ENCODE measurements at places on chromosomes 7 and 10. TPM values are rescaled to one million over a fixed set of nuclear protein-coding genes. Genes with fewer than 3 reads are reported as not detected.
A peak's percentile ranks its signal among the peaks of the same experiment; 100 is the strongest.

Gene AKR1C1
- total RNA-seq: 3.9 TPM

Gene ZNF425
- total RNA-seq: 3.8 TPM

Gene VTI1A
- 20.1 TPM for total RNA-seq

Gene CRTAC1
- total RNA-seq: 1.1 TPM

Gene POU6F2
- 2.9 TPM for total RNA-seq

Gene BMPER
- total RNA-seq: 1.9 TPM

- no peak for DNase-seq
- no peaks in the 10 kb centered on the region for H3K27me3 ChIP-seq
- H3K4me1 ChIP-seq: peaks cover 21% of the 10 kb centered on the region
- H3K27ac ChIP-seq: no peak overlapping the region
- H3K4me3 ChIP-seq: no peak overlapping the region
These were observed 2.4 kb upstream of the LDB3 start for GRCh38 chr10:86665868-86666267.

DNA sequence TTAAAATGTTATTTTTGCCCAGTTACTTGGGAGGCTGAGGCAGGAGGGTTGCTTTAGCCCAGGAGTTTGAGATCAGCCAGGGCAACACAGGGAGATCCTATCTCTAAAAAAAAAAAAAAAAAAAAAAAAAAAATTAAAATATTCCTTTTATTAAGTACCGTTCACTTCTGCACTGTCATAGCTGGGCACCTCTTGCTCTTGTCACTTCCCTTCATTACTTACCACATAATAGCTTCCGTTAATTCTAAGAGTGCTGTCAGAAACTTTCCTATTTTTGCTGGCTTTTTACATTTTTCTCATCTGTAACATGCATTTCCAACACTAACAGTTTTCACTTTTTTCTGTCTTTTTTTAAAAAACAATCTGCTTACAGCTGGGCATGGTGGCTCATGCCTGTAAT is 132.9 kb downstream of the PIP4K2A start:
- H3K27ac ChIP-seq: no peak overlapping the region
- H3K4me3 ChIP-seq: no peak overlapping the region
- no peak for DNase-seq
- H3K4me1 ChIP-seq: peaks cover 10% of the 10 kb centered on the region
- no peaks in the 10 kb centered on the region for H3K27me3 ChIP-seq

DNA sequence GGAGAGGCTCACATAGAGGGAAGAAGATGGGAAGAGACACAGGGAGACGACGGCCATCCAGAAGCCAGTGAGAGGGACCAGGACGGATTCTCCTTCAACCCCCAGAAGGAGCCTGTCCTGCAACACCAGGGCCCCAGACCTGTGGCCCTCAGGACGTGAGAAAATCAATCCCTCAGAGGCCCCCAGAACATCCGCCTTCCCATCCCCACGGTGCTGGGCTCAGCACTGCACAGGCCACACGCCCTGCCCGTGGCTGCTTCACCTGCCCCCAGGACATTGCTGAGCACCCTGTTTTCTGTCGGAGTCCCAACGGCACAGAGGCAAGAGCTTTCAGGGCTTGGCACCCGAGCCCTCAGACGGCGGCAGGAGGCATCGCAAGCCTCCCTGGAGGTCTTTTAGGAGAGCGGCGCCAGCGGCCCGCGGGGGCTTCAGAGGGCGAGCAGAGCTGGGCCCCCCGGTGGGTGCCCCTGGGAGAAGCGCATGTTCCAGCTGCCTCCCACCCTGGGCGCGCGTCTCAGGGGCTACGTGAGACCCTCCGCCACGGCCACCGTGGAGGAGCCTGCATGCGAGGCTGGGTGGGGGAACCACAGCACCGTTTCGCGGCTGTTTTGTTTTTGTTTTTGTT is 42.8 kb downstream of the PDGFA start:
- peak; percentile 9 for DNase-seq
- peaks cover 2% of the 10 kb centered on the region for H3K36me3 ChIP-seq
- H3K27me3 ChIP-seq: no peaks in the 10 kb centered on the region
- H3K27ac ChIP-seq: no peak overlapping the region
- no peak overlapping the region for H3K4me3 ChIP-seq

DNA sequence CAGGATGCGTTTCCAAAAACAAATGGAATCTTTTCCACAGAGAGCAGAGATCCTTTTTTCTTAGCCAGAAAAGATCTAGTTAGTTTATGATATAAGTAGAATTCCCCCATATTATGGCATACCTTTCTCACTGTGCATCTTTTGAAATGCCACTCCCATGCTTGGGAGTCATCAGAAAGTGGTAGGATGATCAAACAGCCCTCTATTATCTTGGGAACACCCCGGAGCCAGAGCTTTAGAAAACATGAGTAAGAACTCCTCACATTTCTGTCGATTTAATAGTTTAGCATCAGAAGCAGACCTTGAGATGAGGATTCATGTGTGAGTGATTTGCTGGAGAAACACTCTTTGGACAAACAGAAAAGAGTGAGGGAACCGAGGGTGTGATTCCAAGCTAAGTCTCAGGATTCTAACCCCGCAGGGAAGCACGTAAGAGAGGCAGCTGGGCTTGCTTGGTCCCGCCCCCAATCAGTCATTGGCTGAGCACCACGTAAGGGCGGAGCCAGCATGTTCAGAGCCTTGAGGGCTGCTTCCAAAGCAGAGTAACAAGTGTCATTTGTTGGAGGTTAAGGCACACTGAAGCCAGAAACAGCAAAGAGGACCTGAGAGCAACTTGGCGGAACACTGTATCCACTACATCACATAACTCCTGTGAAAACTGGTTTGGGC is 43.7 kb upstream of the NXPH1 start:
- peak; percentile 87 for DNase-seq
- H3K4me3 ChIP-seq: peak overlapping the region; percentile 71
- peaks cover 32% of the 10 kb centered on the region for H3K4me1 ChIP-seq
- no peaks in the 10 kb centered on the region for H3K36me3 ChIP-seq
- peak overlapping the region; percentile 92 for H3K27ac ChIP-seq

DNA sequence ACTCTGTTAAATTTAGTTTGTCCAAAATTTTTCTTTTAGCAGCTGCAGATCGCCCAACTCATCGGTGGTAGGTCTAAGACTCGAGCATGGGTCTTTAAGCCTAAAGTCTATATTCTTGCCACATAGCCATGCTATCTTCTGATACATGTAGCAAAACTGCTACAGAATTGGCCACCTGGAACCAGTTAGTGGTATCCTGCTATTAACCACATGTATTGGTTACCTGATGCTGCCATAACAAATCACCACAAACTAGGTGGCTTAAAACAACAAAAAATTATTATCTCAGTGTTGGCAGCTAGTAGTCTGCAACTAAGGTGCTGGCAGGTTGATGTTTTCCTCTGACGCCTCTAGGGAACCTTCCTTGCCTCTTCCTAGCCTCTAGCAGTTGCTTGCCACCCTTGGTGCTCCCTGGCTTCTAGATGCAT is 96.7 kb upstream of the PIK3CG start:
- DNase-seq: no peak
- no peaks in the 10 kb centered on the region for H3K4me1 ChIP-seq
- H3K36me3 ChIP-seq: no peaks in the 10 kb centered on the region
- H3K4me3 ChIP-seq: no peak overlapping the region
- no peak overlapping the region for H3K27ac ChIP-seq
- no peaks in the 10 kb centered on the region for H3K27me3 ChIP-seq

GRCh38 chr7:151018421-151019129 is 5.7 kb downstream of the ATG9B start:
- no peak overlapping the region for H3K27ac ChIP-seq
- peak overlapping the region; percentile 68 for H3K4me3 ChIP-seq
- DNase-seq: peak; percentile 56

- peaks cover 61% of the 10 kb centered on the region for H3K36me3 ChIP-seq
- H3K4me3 ChIP-seq: no peak overlapping the region
- no peak overlapping the region for H3K27ac ChIP-seq
- DNase-seq: no peak
- H3K4me1 ChIP-seq: no peaks in the 10 kb centered on the region
These were observed 41.1 kb downstream of the PUS7 start for GRCh38 chr7:105480931-105481330.

- peaks cover 8% of the 10 kb centered on the region for H3K36me3 ChIP-seq
- no peaks in the 10 kb centered on the region for H3K27me3 ChIP-seq
- no peak overlapping the region for H3K27ac ChIP-seq
- H3K4me3 ChIP-seq: no peak overlapping the region
- no peak for DNase-seq
These were observed 16.9 kb upstream of the MTURN start for GRCh38 chr7:30117896-30118295.

- H3K36me3 ChIP-seq: peaks cover 22% of the 10 kb centered on the region
- no peak overlapping the region for H3K27ac ChIP-seq
- H3K4me1 ChIP-seq: peaks cover 34% of the 10 kb centered on the region
- no peaks in the 10 kb centered on the region for H3K27me3 ChIP-seq
- no peak overlapping the region for H3K4me3 ChIP-seq
These were observed 37.6 kb downstream of the MAPK8 start for GRCh38 chr10:48343921-48344598.

DNA sequence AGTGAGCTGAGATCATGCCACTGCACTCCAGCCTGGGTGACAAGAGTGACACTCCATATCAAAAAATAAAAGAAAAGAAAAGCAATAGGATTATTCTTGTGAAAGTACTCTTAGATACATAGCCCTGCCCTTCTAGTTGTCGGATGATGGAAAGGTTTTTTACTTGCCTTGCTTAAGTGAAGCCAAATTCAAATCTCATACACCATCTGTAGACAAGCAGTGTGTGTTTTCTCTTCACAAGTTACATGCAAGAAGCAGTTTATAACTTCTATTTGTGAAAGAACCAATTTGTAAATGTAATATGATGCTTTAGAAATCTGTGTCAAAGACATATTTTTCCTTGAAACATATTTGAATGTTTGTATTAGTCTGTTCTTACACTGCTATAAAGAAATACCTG is 15.8 kb upstream of the MPP7 start:
- no peak for DNase-seq
- H3K36me3 ChIP-seq: no peaks in the 10 kb centered on the region
- no peak overlapping the region for H3K27ac ChIP-seq
- no peaks in the 10 kb centered on the region for H3K27me3 ChIP-seq
- no peaks in the 10 kb centered on the region for H3K4me1 ChIP-seq

GRCh38 chr7:138575897-138576428 is 115.9 kb downstream of the TRIM24 start:
- peaks cover 5% of the 10 kb centered on the region for H3K4me1 ChIP-seq
- peaks cover 82% of the 10 kb centered on the region for H3K36me3 ChIP-seq
- H3K4me3 ChIP-seq: no peak overlapping the region
- peak overlapping the region; percentile 64 for H3K27ac ChIP-seq

DNA sequence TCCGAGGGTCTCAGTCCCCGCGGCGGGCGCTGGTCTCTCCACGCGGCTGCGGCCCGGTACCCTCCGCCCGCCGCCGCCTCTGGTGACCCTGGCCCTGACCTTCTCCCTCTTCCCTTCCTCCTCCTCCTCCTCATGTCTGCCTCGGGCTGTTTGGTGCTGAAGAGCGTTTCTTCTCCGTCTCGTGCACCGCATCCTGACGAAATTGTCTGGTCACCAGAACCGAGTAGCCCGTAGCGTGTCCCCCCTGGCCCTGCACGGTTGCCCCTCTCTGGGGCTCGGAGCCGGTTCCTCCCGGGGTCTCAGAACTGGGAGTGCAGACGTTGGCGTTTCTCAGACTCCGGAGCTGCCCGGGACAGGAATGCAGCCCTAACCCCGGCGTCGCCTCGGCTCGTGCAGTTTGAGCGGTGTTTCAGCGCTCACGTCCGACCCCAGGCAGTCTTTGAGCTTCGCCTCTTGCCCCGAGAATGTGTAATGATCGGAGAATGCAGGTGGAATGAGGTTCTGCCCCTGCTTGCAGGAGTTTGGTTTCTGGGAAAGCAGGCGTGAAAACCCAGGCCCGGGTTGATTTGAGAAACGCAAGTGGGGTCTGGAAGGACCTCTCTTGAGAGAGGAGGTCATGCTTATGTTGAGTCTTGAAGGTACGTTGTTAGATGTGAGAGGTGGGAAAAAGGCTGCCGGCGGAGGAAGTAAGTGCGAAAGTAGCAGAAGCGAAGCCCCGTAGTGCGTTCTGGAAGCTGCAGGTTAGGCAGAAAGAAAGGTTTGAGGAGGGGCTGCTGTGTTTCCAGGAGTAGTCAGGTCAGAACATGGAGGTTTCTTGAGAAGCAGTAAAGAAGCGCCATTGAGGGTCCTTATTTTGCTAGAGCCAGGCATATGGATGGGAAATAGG is 743 bp downstream of the RBM17 start:
- no peaks in the 10 kb centered on the region for H3K27me3 ChIP-seq
- peak; percentile 51 for DNase-seq
- H3K4me1 ChIP-seq: peaks cover 50% of the 10 kb centered on the region
- no peaks in the 10 kb centered on the region for H3K36me3 ChIP-seq

DNA sequence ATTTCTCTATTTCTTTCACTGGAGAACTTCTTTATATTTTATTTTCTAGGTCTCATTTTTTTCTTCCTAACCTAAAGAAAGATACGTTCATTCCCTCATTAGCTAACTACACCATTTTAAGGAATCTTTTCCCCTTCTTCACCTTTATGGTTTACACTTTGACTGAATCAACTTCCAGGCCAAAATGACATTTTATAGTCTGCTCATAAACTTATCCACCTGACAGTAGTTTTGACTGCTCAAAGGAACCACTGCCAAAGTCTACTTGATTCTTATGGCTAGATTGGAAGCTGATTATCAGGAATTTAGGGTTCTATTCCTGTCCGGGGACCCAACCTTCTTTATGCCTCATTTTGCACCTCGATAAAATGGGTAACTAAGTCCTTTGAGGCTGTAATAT is 73.0 kb upstream of the FOXP2 start:
- H3K27ac ChIP-seq: no peak overlapping the region
- DNase-seq: no peak
- peaks cover 6% of the 10 kb centered on the region for H3K4me1 ChIP-seq
- H3K36me3 ChIP-seq: no peaks in the 10 kb centered on the region
- H3K27me3 ChIP-seq: no peaks in the 10 kb centered on the region

DNA sequence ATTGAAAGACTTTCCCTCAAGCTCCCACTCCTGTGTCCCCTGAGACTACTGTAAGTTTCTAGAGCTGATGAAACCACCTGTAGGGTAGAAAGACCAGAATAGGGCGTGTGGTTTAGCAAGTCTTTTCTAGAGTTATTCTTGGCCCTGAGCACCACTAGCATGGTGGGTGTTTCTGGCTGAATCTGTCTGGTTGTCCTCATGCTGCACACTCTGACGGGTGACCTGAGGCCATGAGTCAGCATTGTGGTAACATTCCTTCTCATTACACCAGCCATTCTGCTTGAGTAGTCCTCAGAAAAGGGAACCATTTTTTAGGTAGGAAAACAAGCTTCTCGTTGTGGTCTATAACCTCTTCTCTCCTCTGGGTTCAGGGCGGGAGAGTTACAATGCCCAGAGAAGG is 250.3 kb downstream of the SNX13 start:
- H3K4me3 ChIP-seq: no peak overlapping the region
- no peaks in the 10 kb centered on the region for H3K36me3 ChIP-seq
- no peaks in the 10 kb centered on the region for H3K27me3 ChIP-seq
- DNase-seq: no peak
- H3K27ac ChIP-seq: no peak overlapping the region

Measured in WTC11 (cell line).